Urinary bladder (tissue), 4 donors: ENCODE measurements at places on chromosomes 7 and 10. TPM values are rescaled to one million over a fixed set of nuclear protein-coding genes. Genes with fewer than 3 reads are reported as not detected.

LEP gene
- not detected for total RNA-seq

VPS41 gene
- 74.2 TPM for total RNA-seq

BLNK gene
- total RNA-seq, result 7.3 TPM

MBL2 gene
- total RNA-seq, result not detected

OR13A1 gene
- total RNA-seq, result 0.85 TPM

PLEKHS1 gene
- total RNA-seq, result 0.42 TPM

FKBP14 gene
- total RNA-seq, result 79.1 TPM

CFAP58 gene
- total RNA-seq, result 0.69 TPM

DNA sequence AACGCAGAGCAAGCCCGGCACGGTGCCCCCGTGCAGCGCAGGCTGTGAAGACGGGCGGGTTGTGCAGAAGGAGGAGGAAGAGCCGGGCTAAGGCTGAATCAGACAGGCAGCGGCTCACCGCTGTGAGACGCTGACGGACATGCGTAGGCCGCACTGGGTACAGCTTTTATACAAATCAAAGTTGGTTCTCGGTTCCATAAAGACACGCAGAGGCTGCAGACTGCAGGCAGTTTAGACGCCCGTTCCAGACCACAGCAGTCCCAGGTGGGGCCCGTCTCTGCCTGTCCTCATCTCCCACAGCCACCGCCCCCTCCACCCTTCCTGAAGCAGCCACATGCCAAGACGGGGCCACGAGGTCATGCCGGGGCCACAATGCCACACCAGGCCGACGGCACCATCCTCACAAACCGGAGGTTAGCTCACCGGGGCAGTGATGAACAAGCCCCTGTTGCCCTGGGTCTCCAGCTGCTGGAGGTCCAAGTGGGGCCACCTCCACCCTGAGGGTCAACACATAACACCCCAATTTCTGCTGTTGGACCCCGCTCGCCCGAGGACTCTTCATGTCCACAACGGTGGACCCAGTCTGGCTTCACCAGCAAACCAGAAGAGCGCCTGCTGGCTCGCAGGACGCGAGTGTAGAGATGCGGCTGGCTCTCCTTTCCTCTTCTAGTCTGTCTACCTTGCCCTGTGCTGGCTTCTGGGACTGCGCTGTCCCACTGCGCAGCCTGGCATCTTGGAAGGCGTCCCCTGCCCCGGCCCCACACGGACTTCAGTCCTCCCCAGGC lies 227.2 kb downstream of the ELFN1 start:
- DNase-seq, result no peak

GRCh38 chr10:73905256-73906020 lies 5.5 kb upstream of the PLAU start:
- DNase-seq, result no peak

DNA sequence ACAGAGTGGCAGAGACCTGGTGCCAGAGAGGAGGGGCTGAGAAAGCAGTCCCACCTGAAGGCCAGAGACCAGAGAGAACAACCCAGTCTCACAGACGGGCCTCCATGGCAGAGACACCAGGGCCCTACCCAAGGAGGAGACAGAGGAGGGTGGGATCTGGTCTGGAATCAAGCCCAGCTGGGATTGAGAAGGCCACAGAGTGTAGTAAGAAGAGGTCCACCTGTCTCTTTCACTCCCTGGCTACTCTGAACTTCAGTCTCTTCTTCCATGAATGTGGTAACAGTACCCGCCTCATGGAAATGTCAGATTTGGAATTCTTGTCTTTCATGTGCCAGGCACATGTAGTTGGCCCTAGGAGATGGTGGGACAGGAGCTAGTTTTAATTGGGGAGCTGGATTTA lies 55.6 kb downstream of the CLIP2 start:
- DNase-seq, result no peak

GRCh38 chr7:143436325-143436946 lies 6.8 kb upstream of the TAS2R60 start:
- no peak for DNase-seq

GRCh38 chr7:137975221-137975620 lies 26.7 kb downstream of the CREB3L2 start:
- DNase-seq, result no peak

DNA sequence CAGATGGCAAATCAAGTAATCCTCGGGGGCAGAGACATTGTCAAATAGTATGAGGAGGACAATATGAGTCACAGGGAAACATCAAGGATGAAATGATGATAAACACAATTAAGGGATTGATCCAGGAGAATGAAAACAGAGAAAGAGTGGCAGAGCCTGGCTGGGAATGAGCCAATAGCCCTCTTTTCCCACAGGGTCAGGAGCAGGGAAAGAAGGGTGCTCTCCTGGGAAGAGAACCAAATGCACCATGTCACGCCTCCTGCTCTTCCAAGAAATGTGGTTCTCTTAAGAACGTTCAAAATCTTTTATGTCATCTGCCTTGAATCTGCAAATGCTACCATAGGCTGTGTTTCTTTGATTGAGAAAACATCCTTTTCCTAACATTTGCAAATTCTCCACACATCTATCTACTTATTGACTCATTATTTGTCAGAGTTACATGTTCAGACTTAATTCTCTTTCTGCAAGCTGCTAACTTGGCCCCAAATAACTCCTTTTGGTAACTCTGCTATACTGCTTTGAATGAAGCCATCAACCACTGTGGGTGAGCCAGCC lies 50.6 kb downstream of the HIPK2 start:
- no peak for DNase-seq

- peak; percentile 81 for DNase-seq
Measured at GRCh38 chr7:2626498-2627117, 5.2 kb upstream of the TTYH3 start.

- no peak for DNase-seq
Measured at GRCh38 chr7:133709036-133709880, 417.9 kb upstream of the LRGUK start.

DNA sequence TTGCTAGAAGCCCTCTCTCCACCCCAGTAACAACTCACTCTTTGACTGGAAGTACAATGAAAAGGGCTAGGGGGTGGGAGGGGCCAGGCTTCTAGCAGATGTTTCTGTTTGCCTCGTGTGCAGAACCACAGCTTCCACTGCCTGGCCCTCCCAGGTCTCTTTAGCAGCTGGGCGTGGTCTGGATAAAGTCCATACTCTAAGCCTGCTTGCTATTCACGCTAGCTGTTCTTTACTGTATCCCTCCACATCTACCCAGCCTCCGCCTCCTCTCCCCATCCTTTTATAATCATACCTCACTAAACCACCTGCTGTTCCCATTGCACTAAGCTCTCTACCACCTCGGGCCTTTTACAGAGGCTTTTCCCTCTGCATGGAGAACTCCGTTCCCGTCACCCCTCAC lies 288.8 kb downstream of the CAMK1D start:
- DNase-seq, result no peak

GRCh38 chr7:146090023-146090645 lies 26.5 kb upstream of the CNTNAP2 start:
- no peak for DNase-seq

GRCh38 chr7:86558680-86559501 lies 84.8 kb upstream of the GRM3 start:
- no peak for DNase-seq
